Dorsolateral prefrontal cortex (tissue), 122 donors: ENCODE measurements at places on chromosomes 6 and 20. TPM values are rescaled to one million over a fixed set of nuclear protein-coding genes. Genes with fewer than 3 reads are reported as not detected.

FOXC1 gene
- 5.3 TPM for total RNA-seq

PPIL6 gene
- 7.2 TPM for total RNA-seq

RUNX2 gene
- total RNA-seq = 3.3 TPM

SLC22A3 gene
- 1.1 TPM for total RNA-seq

MMP24OS gene
- 96.8 TPM for total RNA-seq

OR2B6 gene
- total RNA-seq = not detected

PHACTR3 gene
- total RNA-seq = 88.6 TPM

SMPDL3A gene
- 8.1 TPM for total RNA-seq

- DNase-seq = no peak
Measured at GRCh38 chr6:142746524-142746923, 198.5 kb downstream of the HIVEP2 start.

DNA sequence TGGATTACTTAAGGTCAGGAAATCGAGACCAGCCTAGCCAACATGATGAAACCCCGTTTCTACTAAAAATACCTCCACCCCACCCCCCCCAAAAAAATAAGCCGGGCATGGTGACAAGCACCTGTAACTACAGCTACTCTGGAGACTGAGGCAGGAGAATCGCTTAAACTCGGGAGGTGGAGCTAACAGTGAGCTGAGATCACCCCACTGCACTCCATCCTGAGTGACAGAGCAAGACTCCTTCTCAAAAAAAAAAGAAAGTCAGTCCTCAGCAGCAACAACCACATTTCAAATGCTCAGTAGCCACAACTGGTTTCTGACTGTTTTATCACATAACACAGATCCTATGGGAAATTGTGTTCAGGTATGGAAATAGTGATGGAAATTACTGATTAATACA is 135.3 kb downstream of the HFE start:
- no peak for DNase-seq

DNA sequence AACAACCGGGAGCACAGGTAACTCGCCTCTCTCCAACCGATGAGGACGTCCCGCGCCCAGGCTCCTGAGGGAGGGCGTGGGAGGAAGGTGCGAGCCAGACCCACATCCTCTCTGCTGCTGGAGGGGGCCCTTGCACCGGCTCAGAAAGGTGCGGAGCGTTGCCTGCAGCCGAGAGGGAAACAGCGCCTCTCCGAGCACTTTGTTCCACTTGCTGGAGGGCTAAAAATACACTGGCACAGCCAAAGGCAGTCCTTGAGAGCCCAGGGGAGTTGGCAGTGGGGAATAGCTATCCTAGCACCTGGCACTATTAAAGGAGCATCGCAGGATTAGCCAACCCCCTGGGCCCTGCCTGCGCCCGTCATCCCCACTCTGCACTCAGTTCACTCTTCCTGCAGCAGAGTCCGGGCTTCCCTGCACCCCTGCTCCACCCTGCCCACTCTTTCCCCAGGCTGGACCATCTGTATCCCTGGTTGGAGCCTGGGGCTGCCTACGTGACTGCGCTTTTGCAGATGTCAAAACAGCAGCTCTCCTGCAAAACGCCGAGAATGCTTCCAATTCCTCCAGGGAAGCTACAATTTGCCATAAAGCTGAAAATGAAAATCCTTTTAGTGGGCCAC is 108.9 kb downstream of the SNX5 start:
- DNase-seq = no peak

DNA sequence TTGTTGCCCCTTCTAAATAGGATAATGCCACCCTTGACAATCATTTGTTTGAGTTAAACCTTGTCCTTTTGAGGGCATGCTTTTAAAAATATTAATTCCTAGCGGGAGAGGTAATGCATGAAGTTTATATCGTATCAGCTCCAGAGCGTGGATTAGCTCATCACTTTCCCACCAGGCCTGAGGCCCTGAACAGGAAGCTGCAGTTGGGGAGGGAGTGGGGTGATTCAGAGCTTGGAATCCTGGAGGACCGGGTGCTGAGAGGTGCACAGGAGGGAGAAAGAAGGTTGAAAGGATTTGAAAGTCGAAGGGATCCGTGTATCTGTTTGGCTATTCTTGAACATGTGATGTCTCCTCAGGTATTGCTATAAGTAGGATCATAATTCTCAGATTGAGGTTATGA is 25.0 kb downstream of the ZDHHC14 start:
- DNase-seq = no peak

DNA sequence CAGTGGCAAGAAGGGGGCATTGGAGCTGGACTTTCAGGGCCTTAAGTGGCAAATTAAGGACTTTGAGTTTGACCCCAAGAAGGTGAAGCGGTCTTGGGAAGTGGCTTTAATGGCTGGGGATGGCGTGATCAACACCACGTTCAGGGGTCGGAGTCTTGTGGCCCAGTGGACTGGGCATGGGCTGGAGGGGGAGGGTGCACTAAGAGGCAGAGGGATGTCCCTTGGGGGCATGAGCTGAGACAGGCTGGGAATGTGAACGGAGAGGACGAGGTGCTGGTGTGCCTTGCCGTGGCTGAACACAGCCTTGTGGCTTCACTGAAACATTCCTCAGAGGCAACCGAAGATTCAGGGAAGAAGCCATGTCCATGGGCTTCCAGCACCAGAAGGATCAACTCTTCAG is 227.0 kb downstream of the SYNDIG1 start:
- no peak for DNase-seq

GRCh38 chr6:87210979-87211378 is 55.6 kb downstream of the ZNF292 start:
- no peak for DNase-seq

DNA sequence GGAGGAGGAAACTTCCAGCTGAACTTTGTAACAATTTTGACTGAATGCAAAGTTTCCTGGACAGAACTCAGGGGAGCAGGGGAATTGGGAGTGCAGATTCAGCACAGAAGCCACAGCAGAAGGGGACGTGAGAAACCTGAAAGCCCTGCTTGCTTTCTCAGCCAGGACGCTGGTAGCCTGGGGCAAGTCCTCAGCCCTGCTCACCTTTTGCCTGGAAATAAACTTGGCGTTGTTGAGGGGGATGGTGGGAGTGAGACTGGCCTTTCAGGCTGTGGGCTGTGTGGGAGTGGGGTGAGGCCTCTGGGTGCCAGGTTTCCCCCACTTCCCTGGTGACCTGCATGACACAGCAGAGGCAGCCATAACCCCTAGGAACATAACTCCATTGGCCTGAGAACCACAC is 238.1 kb upstream of the HS3ST5 start:
- no peak for DNase-seq

- peak; percentile 76 for DNase-seq
Measured at GRCh38 chr6:34986845-34987246, 97.8 kb downstream of the ANKS1A start.

DNA sequence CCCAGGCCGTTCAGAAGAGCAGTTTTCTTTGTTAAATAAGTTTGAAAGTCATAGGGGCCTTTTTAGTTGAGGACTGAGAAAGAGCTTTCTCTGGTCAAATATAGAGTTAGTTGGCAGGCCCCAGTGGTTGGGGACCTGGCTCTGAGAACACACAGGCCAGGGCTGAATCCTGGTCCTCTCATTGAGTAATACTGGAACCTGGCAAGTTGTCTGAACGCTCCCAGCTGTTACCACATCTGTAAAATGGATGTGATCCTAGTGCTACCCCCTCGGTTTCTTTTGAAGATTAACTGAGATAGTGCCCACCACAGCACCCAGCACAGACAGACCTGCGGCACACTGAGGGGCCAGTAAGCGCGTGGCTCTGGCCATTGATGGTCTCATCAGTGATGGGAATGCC is 215.5 kb downstream of the ZDHHC14 start:
- DNase-seq = no peak

- no peak for DNase-seq
Measured at GRCh38 chr6:5115168-5115567, 30.0 kb downstream of the PPP1R3G start.

DNA sequence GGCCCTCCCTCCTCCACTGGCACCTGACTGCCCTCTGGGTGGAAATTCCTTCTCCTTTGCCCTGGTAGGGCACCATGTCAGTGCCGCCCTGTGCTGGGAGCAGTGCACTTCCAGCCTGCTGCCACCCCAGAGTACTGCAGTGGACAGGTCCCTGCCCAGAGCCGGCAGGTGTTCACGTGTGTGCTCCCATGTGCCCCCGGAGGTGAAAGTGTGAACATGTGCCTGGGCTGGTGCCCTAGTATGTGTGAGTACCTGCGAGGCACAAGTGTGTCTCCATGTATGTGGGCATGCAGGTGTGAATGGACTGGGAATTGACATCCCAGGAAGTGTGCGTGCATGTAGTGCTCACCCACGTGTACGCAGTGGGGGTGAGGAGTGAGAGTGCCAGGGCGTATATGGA is 29.4 kb downstream of the SDCBP2 start:
- DNase-seq = no peak

GRCh38 chr6:100126790-100127484 is 132.9 kb upstream of the MCHR2 start:
- no peak for DNase-seq

DNA sequence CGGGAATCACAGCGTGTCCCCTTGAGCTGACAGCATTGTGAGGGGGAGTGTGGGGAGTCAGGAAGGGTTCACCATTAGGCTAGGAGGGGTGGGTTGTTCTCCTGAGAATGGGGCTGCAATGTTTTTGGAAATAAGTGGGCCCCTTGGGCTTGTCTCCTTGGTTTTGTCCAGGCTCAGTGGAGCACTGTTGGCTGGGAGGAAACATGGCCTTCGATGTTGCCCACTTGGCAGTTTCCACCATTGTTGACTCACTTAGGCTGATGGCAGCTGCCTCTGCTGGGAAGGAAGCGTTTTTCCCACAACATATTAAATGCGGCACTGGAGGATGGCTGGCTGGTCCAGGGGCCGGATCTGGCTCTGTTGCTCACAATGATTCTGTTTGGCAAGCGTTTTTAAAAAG is 512.1 kb downstream of the QKI start:
- peak; percentile 61 for DNase-seq

DNA sequence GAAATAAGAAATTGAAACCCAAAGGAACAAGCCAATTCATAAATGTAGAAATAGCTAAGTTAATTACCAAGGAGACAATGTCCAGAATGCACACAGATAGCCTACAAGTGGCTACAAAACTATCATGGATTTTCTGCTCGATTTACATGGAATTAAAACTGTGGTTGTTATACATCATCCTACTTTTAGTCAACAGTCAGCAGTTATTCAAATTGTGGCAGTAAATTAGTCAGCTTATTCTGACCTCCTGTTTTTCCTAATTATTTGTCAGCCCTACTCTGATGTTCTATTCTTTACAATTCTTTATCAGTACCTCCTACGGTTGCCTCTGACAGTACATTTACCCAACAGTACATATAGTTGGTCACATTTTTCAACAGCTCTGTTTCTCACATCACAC is 29.6 kb downstream of the RBL1 start:
- DNase-seq = no peak

- no peak for DNase-seq
Measured at GRCh38 chr6:101400326-101401135, 7.0 kb downstream of the GRIK2 start.

GRCh38 chr20:41618807-41619311 is 682 bp upstream of the CHD6 start:
- peak; percentile 50 for DNase-seq

DNA sequence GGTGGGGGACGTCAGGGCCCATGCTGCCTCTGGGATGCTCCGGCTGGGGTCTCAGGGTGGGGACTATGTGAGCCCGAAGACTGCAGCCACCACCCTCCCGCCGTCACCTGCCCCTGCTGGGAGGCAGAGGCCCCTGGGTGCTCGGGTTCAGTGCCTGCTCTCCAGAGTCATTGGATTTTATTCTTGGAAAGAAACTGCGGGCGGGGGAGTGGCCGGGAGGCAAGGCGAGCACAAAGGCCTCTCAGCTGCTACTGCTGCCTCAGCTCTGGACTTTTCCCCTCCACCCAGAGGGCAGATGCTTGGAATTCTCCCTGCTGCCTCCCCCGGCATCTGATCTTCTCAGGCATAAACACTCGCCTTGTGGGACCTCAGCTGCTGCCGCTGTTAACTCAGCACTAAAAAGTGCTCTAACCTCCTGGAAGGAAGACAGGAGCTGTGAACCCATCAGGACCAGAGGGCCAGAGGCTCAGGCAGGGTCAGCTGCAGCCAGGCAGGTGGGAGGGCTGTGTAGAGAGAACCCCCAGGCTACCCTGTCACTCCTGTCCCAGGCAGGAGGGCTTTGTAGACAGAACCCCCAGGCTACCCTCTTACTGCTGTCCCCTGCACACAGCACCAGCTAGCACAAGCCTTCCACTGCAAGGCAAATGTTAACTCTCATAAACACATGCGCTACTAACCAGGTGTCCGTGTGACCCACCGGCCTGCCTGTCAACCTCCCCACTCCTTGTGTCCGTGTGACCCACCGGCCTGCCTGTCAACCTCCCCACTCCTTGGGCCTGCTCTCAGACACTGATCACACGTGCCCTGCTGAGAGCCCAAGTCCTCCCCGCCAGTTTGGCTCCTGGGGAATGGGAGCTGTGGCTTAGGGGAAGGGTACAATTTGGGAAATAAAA is 9.4 kb upstream of the FRMD1 start:
- DNase-seq = no peak

DNA sequence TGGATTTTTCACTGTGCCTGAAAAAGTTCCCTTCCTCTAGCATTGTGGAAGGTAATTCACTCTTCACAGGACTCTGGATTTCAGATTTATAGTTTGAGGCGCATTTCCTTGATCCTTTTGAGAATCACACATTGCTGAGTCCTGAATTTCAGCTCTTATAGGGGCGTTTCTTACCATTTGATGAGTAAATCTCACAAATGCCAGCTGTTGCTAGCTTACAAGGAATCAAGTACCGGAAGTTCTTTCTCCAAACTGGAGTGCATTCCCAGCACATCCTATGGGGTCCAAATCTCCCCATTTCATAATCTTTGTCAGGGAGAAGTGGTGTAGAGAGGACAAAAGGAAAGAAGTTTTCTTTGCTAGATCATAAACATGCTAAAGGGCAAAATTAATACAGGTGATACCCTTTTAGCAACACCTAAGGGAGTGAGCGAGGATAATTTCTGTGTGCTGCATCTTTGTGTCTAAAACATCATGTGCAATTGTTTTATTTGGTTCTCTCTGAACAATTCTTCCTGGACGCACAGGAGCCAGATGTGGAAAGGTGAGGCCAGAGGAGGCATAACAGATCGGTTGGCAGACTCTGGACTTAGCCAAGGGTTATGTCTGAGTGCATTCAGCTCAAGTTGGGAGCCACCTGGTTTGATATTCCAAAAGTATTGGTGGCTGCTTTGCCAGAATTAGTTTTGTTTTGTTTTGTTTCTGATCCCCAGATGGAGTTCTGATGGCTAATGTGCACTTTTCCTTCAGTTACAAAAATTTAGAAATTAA is 37.4 kb upstream of the EYA2 start:
- DNase-seq = no peak

DNA sequence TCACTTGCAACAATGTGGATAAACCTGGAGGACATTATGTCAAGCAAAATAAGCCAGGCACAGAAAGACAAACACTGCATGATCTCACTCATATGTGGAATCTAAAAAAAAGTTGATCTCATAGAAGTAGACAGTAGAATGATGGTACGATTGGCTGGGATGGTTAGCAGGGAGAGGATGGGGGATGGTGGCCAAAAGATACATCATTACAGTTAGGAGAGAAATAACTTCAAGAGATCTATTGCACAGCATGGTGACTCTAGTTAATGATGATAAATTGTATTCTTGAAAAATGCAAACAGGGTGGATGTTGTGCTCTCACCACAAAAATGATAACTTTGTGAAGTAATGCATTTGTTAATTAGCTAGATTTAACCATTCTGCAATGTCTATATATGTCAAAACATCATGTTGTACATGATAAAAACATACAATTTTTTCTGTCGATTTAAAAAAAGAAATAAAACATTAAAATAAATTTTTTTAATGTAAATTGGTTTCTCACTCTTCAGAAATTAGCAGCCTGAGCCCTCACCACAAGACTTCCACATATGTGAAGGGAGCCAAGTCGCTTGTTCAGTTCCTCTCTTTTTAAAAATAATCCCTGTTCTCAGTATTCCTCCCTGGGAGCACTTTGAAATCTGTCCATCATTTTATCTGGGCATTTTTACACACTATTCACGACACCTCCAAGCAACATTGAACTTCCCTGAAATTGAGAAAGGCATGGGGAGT is 34.2 kb downstream of the PTPRT start:
- no peak for DNase-seq
